ENCODE measurements at places on chromosomes 4 and X. TPM values are rescaled to one million over a fixed set of nuclear protein-coding genes. Genes with fewer than 3 reads are reported as not detected.

Gene NEUROG2
- total RNA-seq = not detected

Gene NPY5R
- not detected for total RNA-seq

Gene SLC49A3
- 2.5 TPM for total RNA-seq

Gene NAP1L5
- 6.8 TPM for total RNA-seq

Gene KCNIP4
- not detected for total RNA-seq

Gene JADE1
- 28.3 TPM for total RNA-seq

Gene TXK
- total RNA-seq = not detected

Gene PYURF
- total RNA-seq = 55.1 TPM

Gene STARD8
- 2.3 TPM for total RNA-seq

All from cardiac atrium fibroblast (primary cell).